IMR-90 (cell line): ENCODE measurements at places on chromosomes 1 and 21. TPM values are rescaled to one million over a fixed set of nuclear protein-coding genes. Genes with fewer than 3 reads are reported as not detected.

Gene HHAT
- 2.5 and 2.8 TPM in 2 replicates for total RNA-seq

Gene SYCP1
- not detected in 2 replicates for total RNA-seq

Gene OR2L8
- not detected in 2 replicates for total RNA-seq

Gene EPHX1
- total RNA-seq, result 16.9 and 20.3 TPM in 2 replicates

Gene NLRP3
- 0.18 TPM in 1 of 2 replicates, not detected in the other for total RNA-seq

Gene MRPL39
- 20.6 and 40.0 TPM in 2 replicates for total RNA-seq

Gene SPRR2E
- not detected in 2 replicates for total RNA-seq

Gene INSRR
- total RNA-seq, result not detected in 2 replicates

Gene TEX38
- total RNA-seq, result not detected in 2 replicates

Gene SLC25A34
- under 0.01 TPM in 1 of 2 replicates, not detected in the other for total RNA-seq

Gene RHD
- 0.28 TPM in 1 of 2 replicates, not detected in the other for total RNA-seq
